ENCODE measurements at places on chromosomes 6 and 20. TPM values are rescaled to one million over a fixed set of nuclear protein-coding genes. Genes with fewer than 3 reads are reported as not detected.

DHX35 gene
- 10.3 TPM for total RNA-seq

DCDC2 gene
- total RNA-seq: 1.0 TPM

RNF217 gene
- 55.2 TPM for total RNA-seq

TREM2 gene
- not detected for total RNA-seq

NKX2-2 gene
- not detected for total RNA-seq

SNAP91 gene
- total RNA-seq: not detected

BPIFA1 gene
- total RNA-seq: not detected

LGSN gene
- not detected for total RNA-seq

MEP1A gene
- total RNA-seq: not detected

UQCC2 gene
- 75.7 TPM for total RNA-seq
